ENCODE measurements at places on chromosomes 3 and 15.

DNA sequence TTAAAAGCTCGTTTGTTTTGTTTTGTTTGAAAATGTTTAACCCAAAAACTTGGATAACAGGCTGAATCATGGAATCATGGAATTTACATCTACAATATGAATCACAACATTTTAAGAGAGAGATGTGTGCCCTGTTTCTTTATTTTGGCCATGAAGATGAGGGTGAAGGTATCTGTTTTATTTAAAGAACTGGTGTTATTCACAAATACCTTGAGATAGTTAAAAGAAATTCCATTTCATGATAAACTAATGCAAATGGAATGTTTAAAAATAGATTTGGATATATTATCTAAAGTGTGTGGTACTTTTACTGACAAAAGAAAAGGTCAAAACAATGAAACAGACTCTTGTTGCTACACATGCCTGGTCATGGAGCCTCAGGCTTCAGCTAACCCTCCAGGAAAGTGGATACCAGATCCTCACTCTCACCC, 486.0 kb upstream of the CFAP20DC start:
- DNase-seq: no peak

- no peak for DNase-seq
These were observed 492.4 kb downstream of the OTOL1 start for GRCh38 chr3:161989012-161989411.

DNA sequence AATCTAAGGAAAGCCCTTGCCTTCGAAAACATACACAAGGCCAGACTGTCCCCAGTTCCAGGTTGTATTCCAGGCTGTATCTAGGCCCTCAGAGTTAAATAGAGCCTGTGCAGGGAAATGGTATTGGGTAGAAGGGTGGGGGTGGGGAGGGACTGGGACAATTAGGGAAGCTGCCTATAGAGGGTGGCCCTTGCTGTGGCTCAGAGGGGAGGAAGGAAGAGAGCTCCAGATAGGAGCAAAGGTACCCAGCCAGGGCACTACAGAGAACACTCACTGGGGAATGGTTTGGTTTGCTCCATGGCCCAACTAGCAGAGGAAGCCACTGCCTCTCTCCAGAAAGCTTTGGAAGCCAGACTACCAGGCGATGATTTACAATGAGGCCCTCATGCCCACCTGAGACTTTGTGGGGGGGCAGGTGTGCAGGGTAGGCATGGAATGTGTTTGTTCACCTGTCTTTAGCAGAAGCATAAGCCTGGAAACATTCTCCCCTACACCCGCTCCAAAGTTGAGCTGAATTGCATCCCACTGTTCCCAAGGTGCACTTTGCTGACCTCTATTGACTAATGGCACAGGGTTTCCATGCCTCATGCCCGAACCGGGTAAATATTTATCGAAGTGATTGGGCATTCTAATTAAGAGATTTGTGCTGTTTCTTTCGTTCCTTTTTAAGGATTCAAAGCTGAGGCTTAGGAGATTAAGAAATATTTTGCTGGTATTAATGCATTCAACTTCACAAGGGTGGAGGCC, 6.3 kb upstream of the TLE3 start:
- DNase-seq: no peak

GRCh38 chr3:142310439-142310838, 85.1 kb upstream of the GK5 start:
- DNase-seq: no peak

- no peak for DNase-seq
These were observed 33.5 kb upstream of the TBC1D21 start for GRCh38 chr15:73839699-73840377.

- DNase-seq: no peak
These were observed 6.7 kb downstream of the LNP1 start for GRCh38 chr3:100407977-100408532.

DNA sequence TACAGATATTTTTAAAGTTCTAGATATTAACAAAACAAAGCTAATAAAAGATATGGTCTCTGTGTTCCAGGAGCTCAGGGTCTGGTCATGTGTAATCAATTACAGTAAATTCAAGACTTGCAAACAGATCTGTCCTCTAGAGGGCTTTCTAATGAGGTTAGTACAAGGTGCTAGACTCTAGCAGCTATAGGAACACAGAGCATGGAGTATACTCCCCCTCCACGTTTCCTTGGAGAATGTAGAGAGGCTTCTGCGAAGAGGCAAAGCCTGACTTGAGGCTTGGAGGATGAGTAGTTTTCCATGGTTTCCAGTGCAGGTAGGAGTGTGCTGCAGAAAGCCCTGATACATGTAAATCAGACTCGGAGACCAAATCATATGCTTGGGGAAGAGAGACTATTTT, 32.7 kb upstream of the DLG1 start:
- no peak for DNase-seq

Data from fibroblast of the conjunctiva (primary cell).